Activated CD4-positive, alpha-beta T cell treated with anti-CD3 and anti-CD28 coated beads, Interleukin-10, Interleukin-2, amounts not matched to agents 100 ng/mL and 50 ng/mL, durations not matched to agents 16 hours and 8 hours (primary cell): ENCODE measurements at places on chromosomes 3 and 15.
A peak's percentile ranks its signal among the peaks of the same experiment; 100 is the strongest.

DNA sequence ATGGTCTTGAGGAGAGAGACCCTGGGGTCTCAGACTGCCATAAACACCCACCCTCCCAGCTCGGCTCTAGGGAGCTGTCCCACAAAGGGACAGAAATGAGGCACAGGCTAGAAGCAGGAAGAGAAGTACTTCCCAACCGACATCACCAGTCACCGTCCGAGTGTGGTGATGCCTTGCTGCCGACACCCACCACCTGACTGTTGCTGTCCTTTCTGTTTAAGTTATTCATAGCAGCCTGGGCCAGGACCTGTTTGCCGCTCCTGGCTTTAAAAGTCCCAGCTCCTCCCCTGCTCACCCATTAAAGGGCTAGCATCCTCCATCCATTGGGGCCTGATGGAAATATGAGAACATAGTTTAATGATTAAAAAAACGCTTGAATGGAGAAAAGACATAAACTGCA lies 13.2 kb upstream of the SPG11 start:
- peak; percentile 44 for DNase-seq

DNA sequence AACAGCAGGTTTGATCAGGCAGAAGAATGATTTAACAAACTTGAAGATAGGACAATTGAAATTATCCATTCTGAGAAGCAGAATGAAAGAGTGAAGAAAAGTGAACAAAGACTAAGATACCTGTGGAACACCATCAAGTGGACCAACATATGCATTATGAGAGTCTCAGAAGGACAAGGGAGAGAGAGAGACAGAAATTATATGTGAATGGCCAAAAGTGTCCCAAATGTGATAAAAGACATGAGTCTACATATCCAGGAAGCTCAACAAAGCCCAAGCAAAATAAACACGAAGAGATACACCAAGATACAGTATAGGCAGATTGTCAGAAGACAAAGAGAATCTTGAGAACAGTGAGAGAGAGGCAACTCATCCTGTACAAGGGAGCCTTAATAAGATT lies 5.6 kb upstream of the NR1I2 start:
- no peak for DNase-seq

GRCh38 chr3:52248816-52249547 lies 3.4 kb downstream of the PPM1M start:
- no peak for DNase-seq

DNA sequence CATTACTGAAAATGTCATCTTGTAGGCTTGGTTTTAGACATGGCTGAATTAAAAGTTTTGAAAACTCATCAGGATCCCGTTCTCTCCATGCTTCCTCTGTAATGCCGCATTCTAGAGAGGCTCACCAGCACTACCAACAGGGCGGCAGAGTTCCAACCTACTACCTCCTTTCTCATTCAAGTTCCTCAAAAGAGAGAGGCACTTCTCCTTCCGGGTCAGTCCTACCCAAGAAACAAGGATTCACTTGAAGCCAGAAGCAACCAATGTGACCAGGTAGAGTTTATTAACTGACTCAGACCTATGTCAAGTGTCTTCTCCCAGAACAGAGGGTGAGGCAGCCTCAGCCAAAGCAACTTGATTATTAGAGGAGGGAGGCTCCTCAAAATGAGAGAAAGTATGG lies 59.8 kb upstream of the GYG1 start:
- DNase-seq: no peak

DNA sequence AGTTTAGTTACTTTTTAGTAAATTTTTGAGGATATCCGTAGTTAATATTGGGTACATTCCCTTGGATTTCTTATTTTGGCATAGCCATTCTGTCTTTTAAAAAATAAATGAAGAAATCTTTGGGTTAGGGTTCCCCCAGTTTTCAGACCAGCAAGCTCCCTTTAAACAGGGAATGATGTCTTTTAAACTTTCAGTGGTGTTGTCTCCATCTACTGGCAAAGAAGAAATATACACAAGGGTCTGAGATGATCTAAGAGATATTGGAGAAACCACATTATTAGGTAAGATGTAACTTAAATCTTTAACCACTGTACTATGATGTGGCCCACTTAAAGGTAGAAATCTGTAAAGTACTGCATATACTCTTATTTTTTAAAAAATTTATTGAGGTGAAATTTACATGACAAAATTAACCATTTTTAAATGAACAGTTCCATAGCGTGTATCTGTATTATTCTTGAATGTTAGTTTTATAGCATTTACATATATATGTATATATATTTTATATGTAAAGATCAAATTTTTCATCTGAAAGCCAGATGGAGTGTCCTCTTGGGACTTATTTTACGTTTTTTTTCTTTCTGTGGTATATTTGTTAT lies 35.1 kb upstream of the EIF3J start:
- DNase-seq: peak; percentile 51

GRCh38 chr3:59734061-59734460 lies 684.2 kb upstream of the CFAP20DC start:
- DNase-seq: no peak
